Stimulated activated CD4-positive, alpha-beta T cell treated with anti-CD3 and anti-CD28 coated beads, Interleukin-1b, Interleukin-23, amount 100 ng/mL, for 1 hour (primary cell): ENCODE measurements at places on chromosomes 1 and 21.

DNA sequence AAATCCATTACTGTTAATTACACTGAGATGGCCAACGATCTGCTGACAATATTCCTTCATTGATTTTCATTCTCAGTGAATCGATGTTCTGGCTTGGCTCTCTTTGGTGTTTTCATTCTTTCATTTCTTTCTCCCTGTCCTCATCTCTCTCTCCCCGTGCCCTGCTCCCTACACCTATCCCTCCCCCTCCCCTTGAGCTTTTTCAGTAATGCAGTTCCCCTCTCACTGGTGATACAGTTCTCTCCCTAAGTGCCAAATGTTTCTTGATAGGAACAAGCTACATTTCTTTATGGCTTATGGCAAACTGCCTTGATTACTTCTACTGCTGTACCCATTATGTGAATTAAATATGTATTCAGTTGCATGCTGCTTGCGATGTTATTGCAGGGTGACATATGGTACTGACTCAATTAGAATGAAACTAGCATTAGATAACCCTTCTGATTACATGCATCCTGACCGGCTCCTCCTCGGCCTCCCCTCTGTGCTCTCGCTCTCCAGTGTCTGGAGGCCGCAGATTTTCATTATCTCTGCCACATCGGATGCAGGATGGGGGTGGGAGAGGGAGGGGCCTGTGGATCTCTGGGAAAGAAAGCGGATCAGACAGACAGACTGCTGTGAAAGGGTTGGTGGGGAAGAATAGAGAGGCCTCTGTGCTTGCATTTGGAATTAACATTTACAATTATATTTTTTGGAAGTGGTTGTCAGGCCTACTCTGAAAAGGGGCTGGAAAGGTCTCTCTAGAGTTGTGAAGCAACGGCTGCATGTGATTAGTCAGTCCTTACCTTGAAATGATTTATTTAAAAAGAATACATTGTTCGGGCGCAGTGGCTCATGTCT is 130.9 kb downstream of the PBX1 start:
- DNase-seq: no peak

DNA sequence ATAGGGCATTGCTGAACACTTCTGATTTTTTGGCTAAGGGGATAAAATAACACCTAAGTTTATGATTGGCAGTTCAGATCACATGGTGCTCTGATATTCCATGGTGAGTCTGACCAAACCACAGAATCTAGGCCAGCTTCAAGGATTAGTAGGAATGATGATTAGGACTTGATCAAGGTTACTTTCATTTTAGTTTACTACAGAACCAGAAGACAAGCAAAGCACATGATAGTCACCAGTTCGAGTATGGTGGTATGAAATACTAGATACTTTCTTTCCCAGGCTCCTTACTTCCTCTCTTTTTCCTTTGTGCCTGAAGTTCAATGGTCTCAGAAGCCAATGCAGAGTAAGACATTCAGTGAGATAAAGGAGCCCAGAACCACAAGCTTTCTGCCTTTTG is 26.6 kb downstream of the S100A10 start:
- DNase-seq: no peak

GRCh38 chr1:83929184-83929583 is 69.7 kb downstream of the TTLL7 start:
- DNase-seq: no peak

- DNase-seq: no peak
Observed at GRCh38 chr1:156485984-156486383, 14.6 kb downstream of the MEF2D start.

DNA sequence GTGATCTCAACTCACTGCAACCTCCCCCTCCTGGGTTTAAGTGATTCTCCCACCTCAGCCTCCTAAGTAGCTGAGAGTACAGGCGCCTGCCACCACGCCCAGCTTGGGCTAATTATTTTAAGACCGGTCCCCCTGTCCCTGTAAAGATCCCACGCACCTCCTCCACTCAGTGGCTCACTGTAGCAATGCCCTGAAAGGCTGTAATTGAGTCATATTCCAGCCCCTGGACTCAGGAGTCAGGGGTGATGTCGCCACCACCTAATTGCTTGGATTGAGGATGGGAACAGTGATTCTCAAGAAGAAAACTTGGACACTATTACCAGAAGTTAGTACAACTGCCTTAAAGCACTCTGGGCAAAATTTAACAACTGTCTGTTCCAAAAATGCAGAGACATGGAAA is 3.1 kb upstream of the EDARADD start:
- DNase-seq: no peak

DNA sequence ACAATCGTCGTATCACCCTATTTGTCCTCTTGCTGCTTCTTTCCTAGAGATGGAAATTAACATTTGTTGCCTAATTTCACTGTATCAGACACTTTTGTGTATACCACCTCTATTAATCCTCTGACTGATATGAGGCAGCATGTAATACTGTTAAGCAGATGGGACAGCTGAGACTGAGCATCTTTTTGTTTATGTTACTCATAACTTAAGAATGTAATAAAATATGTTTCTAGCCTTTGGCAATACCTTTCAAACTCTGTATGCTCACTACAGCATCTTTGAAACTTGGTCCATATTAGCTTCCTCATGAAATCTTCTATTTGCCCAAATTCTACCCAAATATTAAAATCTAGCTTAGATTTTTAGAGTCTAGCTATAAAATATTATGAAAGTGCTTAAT is 2.3 kb downstream of the OR14K1 start:
- no peak for DNase-seq

- no peak for DNase-seq
Observed at GRCh38 chr1:22380024-22380785, 71.4 kb upstream of the ZBTB40 start.

GRCh38 chr1:2316451-2316961 is 74.8 kb downstream of the MORN1 start:
- DNase-seq: no peak

- no peak for DNase-seq
Observed at GRCh38 chr1:10667861-10668761, 128.3 kb downstream of the CASZ1 start.

DNA sequence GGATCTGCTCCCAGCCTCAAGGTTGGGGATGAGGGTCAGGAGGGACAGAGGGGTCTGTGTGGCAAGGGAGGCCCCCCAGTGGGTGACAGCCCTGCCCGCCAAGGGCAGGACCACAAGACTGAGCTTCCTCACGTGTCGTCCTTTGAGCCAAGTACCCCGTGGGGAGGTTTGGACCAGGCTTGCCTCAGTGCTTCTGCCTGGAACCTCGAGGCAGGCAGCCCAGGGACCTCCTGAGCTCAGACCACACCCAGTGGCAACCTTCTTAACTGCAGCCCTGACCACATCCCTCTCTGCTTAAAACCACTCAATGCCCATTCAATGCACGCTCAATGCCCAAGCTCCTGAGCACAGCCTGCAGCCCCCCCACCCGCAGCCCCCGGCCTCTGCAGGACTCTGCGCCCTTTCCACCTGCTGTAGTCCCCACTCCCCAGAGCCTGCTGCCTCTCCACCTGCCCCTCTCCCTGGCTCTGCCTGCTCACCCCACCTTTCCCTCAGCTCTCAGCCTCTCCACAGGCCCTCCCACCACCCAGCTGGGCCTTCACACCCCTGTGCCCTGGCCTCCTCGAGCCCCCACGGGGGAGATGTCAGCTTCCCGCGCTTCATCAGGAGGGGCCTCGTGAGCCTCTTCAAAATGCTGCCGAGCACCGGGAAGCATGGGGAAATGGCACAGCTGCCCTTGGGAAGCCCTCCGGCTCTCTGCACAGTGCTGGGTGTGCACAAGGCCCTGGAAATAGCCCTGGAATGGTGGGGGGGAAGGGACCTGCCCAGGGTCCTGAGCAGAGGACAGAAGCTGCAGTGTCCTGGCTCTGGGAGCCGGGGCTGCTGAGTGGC is 129.3 kb upstream of the VAMP3 start:
- no peak for DNase-seq

- DNase-seq: no peak
Observed at GRCh38 chr1:246110343-246111219, 396.5 kb downstream of the SMYD3 start.

DNA sequence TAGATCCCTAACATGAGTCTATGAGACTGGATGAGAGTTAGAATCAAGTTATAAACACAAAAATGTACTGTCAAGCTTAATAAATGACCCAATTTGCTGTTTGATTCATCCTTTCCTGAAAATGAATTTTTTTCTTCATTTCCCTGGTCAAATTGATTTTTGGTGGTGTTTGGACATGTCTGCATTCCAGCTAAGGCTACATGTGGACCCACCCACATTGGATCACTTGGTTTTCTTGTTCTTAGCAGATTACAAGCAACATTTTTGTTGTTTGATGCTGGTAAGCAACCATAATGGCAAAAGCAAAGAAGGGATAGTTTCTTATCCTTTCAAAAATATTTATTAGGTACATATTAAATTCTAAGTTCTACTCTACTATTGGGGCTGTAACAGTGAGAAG is 181.1 kb downstream of the NEK7 start:
- DNase-seq: no peak

GRCh38 chr1:162939035-162939434 is 78.1 kb upstream of the CCDC190 start:
- DNase-seq: no peak

DNA sequence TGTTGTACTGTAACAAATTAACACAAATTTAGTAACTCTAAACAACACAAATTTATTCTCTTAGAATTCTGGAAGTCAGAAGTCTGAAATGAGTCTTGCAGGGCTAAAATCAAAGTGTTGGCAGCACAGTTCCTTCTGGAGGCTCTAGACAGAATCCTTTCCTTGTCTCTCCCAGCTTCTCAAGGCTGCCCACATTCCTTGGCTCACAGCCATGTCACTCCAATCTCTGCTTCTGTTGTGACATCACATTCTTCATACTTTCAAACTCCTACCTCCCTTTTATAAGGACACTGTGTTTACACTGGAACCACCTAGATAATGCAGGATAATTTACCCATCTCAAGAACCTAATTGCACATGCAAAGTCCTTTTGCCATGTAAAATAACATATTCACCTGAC is 225.0 kb upstream of the PRMT6 start:
- DNase-seq: no peak

DNA sequence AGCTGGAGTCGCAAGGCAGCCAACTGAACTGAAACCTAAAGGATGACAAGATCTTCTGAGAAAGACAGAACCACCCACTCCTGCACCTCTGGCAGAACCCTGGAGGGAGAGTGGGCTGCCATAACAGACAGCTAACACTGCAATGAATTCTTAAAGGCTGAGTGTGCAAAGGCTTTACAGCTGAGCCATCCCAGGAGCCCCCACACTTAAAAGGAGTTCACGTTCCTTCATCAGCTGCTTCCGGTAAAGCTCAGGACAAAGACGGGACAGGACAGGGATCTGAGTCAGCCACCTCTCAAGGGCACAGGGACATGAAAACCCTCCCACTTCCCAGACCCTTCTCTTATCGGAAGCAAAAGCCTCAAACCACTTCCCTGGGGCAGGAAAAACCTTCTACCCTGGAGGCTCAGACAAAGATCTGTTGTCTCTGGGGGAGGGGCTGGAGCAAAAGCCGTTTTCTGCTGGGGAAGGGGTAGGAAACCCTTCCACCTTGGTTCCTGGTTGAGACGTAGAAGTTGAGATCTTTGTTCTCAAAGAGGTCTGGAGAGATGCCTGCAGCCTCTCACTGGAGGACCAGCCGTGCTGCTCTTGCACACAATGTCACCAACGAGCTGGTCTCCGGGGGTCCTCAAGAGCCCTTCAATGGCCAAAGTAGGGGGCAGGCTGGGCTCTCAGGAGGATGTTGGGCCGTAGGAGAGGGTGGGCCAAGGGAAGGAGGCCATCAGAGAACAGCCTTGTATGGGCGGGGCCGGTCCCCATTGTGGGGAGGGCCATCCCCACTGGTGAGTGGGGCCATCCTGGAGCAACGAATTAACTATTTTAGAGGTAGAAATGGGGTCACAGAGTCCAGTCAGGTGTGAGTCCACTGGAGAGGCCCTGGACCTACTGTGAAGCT is 452.4 kb downstream of the PTPRU start:
- no peak for DNase-seq

DNA sequence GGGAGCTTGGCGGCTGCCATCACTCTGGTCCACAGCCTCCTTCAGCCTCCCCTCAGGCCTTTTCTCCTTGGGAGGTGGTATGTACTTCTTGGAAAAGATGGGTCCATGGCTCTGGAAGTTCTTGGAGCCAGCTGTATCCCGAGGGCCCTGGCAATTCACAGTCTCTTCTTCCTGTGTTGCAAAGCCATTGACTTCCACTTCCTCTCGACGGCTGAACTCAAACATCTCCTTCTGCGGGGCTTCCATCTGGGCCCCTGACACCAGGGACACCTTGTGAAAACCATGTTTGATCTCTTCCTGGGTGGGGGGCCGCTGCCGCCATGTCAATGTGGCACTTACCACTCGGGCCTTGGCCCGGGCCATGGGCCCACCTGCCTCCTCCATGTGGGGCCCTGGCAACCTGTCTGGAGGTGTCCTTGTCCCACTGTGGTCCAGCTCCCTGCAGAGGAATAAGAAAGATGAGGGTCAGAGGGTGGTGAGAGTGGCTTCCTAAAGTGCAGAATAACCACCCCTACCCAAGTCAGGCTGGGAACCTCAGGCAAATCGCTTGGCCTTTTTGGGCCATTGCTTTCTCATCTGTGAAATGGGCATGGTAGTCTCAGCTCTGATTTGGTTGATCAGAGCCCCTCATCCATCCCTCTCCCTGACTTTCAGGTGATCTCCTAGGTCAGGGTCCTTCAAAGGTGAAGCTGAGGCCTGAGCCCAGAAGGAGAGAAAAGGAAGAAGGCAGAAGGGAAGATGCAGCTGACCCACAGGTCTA is 7.5 kb downstream of the CRYBG2 start:
- DNase-seq: no peak

- no peak for DNase-seq
Observed at GRCh38 chr1:18938707-18939070, 17.8 kb downstream of the IFFO2 start.

DNA sequence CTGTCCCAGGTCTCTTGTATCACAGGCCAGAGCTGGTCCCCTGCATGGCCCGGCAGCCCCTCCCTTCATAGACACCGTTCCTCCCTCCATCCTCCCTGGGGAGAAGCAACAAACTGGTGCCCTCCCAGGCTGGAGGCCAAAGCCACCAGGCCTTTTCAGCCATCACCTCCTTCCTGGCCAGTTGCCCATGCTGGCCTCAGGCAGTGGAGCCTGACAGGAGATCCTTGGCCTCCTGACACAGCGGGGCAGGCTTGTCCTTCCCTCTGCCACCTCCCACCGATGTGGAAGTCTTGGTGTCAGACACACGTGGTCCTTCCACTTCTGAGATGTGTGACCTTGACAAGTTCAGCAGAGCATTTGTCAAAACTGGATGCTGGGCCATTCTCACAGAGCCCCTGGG is 206.0 kb downstream of the HIVEP3 start:
- no peak for DNase-seq

DNA sequence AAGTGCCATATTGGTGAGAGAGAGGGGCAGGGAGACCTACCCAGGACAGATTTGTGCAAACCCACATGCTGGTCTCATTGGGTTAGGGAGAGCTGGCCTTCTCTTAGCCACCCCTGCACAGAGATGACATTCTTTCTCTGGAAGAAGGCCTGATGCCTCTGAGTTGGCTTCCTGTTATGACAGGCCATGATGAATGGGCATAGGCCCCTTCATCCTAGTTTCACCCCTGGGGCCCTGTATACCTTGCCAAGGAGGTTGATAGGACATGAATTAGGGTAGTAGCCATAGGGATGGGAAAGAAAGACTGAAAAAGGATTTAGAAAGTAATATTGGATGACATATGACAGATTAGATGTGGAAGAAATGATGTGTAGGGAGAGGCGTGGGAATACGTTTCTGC is 46.6 kb downstream of the TENT5C start:
- no peak for DNase-seq

- no peak for DNase-seq
Observed at GRCh38 chr1:100869996-100870395, 24.6 kb downstream of the EXTL2 start.
